ENCODE measurements at places on chromosomes 7 and 10.

DNA sequence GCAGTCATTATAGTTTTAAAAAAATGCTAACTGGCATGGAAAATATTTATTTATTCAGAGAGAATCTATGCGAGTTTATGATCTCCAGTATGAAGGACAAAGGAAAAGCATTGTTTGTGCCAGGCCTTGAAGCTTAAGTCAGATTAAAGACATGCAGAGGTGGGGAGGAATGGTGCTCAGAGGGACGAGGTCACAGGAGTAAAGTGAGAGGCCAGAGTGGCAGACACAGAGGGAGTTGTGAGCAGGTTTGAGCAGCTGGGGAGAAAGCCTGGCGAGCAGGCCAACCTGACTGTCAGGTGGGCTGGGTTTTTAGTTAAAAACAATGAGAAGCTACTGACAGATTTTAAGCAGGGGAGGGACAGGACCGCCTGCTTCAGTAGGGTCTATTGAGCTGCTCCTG, 6.8 kb upstream of the CCNY start:
- DNase-seq = no peak

DNA sequence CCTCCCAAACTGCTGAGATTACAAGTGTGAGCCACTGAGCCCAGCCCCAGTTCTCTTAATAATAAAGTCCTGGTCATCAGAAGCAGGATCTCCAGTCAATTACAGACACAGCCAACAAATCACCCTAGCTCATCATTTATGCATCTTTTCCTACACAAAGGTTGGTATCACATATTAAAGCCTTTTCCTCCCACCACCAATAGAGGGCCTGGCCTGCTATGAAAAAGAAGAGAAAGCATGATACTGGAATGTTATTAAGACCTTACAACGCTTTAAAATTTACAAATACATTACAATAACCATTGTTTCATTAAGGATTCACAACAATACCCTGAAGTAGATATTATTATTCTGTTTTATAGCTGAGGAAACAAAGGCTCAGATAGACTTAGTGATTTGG, 25.9 kb downstream of the VAX1 start:
- no peak for DNase-seq

GRCh38 chr10:5043716-5044115, 40.1 kb upstream of the AKR1C2 start:
- no peak for DNase-seq

DNA sequence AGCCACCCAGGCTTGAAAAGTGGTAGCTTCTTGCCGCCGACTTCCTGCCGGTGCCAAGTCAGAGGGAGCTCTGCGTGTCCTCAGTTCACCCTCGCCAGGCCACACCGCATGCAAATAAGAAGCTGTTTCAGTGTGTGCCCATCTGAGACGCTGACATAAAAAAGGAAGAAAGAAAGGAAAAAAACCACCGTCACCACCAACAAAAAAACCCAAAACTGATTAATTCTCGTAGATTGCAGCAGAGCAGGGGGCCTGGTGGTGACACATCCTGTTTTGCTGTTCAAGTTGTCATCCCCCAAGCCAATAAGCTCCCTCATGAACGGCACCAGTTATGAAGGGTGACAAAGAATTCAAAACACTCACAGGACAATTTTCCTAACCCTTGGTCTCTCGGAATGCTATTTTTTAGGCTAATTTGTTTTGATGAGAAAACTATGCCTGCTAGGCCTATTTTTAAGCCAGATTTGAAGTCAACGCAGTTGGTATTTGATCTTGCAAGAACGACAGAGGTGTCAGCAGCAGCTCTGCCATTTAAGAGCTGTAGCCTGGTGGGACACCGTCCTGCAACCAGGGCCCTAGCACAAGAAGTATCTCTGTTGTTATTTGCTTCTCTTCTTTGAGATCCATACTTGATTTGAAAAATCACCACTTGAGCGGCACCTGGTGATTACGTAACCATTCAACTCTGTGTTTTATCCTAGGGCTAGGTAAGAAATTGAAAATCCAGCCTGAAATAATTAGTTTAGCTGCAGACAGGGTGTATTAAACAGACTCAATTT, 145.6 kb downstream of the PFKFB3 start:
- DNase-seq = no peak

DNA sequence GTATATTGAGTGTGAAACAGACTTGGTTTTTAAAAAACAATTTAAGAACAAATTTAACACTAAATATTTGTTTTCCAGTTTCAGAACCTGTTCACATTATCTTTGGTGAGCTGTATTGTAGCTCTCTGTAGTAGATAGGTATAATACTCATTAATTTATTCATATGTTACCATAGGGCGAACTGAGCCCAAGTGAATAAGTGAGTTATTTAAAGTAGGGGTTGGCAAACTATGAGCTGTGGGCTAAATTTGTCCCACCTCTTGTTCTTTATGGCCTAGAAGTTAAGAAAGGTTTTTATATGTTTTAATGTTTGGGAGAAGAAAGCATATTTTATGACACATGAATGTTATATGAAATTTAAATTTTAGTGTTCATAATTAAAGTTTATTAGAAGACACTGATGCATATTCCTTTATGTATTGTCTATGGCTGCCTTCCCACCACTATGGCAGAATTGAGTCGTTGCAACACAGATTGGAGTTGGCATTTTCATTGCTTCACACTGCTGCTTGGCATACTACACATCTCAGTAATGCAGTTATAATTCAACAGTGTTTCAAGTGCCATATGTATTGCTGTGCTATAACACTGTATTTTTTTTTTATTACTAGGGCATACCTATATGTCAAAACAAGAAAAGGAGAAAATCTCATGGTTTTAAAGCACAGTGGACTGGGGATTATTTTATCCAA, 146.5 kb downstream of the ADK start:
- DNase-seq = no peak

DNA sequence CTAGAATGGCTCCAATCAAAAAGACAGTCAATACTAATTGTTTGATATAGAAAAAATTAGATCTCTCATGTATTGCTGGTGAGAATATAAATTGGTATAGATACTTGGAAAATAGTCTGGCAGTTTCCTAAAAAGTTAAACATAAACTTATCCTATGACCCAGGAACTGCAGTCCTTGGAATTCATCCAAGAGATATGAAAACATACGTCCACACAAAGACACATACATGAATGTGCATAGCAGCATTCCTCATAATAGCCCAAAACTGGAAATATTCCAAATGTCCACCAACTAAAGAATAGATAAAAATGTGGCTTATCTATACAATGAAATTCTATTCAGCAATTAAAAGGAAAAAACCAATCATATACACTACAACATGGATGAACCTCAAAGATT, 128.4 kb downstream of the ZFAND4 start:
- no peak for DNase-seq

GRCh38 chr7:147711447-147711846, 879.1 kb upstream of the C7orf33 start:
- DNase-seq = no peak

- DNase-seq = no peak
Observed at GRCh38 chr10:111128331-111129180, 51.7 kb downstream of the ADRA2A start.

- DNase-seq = no peak
Observed at GRCh38 chr10:133536198-133536597, 9.0 kb downstream of the CYP2E1 start.

- DNase-seq = no peak
Observed at GRCh38 chr10:13223241-13223640, 10.9 kb downstream of the UCMA start.

DNA sequence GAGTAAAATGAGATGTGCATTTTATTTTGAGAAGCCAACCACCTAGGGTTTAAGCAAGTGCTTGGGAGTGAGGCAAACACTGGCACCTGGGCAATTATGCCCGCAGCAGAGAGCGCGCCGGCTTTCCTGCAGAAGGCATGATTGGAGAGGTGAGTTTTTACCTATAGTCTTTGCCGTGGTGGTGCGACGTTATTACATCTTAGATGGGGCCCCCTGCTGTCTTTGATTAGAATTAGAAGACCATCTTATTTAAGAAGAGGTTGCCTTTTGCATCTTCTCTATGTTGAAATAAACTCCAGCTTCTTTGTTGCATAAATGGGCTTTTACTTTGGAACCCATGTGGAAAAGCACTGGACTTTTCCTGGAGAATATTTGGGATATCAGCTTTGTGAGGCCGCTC, 409.5 kb downstream of the GLRX3 start:
- DNase-seq = no peak

GRCh38 chr10:35926846-35927245, 284.8 kb upstream of the FZD8 start:
- DNase-seq = no peak

DNA sequence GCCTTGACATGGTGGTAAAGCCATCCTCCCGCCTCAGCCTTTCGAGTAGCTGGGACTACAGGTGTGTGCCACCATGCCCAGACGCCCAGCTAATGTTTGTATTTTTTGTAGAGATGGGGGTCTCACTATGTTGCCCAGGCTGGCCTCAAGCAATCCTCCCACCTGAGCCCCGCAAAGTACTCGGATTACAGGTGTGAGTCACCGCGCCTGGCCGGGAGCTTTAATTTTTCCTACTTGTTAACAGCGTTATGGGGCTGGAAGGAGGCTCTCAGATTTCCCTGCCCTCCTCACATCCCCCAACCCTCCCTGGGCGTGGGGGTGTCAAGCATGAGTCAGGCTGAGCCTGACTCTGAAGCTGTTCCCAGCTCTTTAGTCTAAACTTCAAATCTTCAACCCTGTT, 8.3 kb downstream of the ALKBH4 start:
- no peak for DNase-seq

GRCh38 chr10:5827841-5828240, 14.6 kb upstream of the GDI2 start:
- DNase-seq = no peak

- no peak for DNase-seq
Observed at GRCh38 chr10:70751356-70751755, 33.8 kb downstream of the TBATA start.

DNA sequence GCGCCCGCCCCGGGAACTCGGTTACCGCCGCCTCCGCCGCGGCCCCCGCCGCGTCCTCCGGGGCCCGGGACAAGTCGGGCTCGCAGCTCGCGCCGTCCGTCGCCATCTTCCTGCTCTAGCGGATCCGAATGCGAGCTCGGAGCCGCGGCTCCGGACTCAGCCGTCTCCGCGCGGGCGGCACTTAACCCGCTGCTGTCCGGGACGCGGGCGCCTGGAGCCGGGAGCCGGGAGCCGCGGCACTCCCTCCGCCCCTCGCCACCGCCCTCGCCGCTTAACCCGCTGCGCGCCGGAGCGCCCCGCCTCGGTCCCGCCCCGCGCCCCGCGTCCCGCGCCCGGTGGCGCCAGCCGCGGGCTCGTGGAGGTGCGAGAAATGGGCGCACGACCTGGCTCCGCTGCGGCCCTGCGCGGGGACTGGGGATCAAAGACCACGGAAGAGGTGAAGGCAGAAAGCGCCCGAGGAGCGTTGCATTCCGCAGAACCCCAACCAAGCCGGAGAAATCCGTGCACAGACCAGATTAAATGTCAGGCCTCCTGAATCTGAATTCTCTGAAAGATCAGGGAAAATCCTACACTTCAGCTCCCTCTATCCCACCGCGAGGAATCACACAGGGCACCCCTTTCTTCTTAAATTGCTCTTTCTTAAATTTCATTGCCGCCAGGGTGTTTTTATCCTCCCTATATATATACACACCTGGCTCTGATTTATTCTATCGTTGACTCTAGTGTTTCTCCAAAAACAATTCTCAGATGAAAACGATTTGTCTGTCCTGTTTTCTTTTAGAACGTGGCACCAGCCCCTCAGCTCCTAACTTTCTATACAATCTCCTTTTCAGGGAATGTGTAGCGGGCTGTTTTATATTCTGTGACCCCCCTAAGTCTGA, at the start of gene CTTNBP2:
CTTNBP2 (minus strand) TSS at position 132 of the 881 bp plus-strand sequence; CDS start at position 106, 26 bp downstream.
- DNase-seq = peak; percentile 67

DNA sequence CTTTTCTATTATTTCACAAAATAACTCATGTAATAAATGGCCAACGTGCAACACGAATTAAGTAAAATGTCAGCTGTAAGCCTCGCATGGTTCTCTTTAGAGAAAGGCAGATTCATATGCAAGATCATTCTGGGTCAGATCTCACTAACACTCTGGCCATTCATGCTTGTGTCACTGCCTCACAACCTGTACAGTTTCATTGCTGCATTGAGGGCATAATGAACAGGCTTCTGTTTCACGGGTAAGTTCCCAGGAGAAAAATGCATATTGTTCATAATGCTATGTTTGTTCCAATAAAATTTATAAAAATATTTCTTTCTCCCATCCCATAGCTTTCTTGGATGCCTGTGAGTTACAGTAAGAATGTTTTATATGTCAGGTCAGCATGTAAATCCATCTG, 734.0 kb upstream of the ANKRD30A start:
- no peak for DNase-seq

- no peak for DNase-seq
Observed at GRCh38 chr10:125355657-125356056, 195.3 kb upstream of the CTBP2 start.

GRCh38 chr10:121553511-121554264, 44.6 kb downstream of the FGFR2 start:
- no peak for DNase-seq

- no peak for DNase-seq
Observed at GRCh38 chr7:104584620-104585019, 256.2 kb downstream of the LHFPL3 start.

DNA sequence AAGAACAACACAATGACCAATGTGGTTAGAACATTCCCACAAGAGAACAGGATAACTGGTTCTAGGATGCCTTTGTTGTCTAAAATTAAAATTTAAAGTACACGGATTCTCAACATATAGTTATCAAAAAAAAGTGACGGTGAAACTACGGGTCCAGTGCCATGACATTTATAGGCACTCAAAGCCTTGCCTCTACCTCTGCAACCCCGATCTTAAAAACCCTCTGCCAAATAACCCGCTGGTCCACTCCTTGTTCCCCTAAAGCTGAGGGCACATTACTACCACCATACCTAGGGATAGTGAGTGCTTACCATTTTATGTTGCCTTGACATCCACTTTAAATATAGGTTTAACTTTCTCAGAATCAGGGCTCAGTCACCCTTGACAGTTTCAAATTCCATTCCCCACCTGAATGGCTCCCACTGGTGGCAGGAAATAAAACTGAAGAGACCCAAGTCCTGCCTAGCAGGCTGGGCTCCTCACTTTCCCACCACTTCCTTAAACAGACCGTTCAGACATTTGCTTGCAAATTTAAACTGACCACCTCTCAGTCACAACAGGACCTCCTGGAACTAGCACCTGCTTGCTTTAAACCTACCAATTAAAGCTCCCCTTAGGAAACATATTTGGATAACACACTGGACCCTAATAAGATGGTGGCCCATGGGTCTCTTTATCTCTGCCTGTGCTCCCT, 169.9 kb upstream of the ASAH2 start:
- peak; percentile 37 for DNase-seq

- no peak for DNase-seq
Observed at GRCh38 chr7:33278095-33278494, 148.7 kb downstream of the BBS9 start.

- DNase-seq = no peak
Observed at GRCh38 chr10:112143420-112143819, 40.1 kb downstream of the GPAM start.

DNA sequence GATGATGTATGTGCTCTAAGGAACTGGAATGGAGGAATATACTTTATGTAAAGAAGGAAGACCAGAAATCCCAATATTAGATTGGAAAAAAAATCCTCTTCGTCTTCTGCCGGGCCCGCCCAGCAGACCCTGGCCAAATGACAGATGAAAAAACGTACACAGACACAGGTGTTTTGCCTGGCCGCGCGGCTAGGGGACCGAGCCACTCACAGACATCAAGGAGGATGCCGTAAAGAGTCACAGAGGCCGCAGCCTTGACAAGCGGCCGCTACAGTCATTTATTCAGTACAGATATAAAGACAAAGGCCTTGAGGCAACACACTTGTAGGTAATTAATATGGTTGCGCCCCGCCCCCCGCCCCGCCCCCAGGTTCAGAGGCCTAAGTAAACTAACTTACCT, 594.1 kb downstream of the GRM8 start:
- DNase-seq = no peak
